ENCODE measurements at places on chromosomes 7 and 10.

DNA sequence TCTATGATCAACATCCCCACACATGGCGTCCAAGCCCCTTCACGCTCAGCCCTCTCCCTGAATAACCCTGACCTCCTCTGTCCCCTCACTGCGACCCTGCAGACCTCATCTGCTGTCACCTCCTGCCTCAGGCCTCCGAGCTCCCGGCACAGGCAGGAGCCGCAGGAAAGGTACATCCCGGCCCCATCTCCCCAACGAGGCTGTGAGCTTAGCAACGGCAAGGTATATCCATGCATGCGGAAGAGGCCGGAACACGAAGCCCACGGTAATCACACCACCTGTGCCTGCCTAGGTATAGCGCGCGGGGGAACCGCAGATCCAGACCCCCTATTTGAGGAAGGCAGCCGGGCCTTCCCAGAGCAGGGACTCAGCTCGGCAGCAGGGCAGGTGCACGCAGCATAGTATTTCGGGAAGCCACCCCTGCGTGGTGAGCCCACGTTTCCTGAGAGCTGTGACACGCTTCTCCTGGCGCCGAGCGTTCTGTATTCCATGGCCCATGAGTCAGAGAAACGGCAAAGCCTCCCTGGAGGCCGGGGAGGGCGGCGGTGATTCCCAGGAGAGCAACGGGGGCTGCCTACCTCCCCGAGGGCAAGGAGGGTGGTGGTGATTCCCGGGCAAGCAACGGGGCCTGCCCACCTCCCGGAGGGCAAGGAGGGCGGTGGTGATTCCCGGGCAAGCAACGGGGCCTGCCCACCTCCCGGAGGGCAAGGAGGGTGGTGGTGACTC, 50.1 kb upstream of the DNAAF5 start:
- DNase-seq, result no peak

GRCh38 chr10:21518641-21519396, 6.7 kb downstream of the SKIDA1 start:
- peak; percentile 73 for DNase-seq

- DNase-seq, result no peak
These were observed 120.0 kb downstream of the PDE1C start for GRCh38 chr7:31950091-31950755.

DNA sequence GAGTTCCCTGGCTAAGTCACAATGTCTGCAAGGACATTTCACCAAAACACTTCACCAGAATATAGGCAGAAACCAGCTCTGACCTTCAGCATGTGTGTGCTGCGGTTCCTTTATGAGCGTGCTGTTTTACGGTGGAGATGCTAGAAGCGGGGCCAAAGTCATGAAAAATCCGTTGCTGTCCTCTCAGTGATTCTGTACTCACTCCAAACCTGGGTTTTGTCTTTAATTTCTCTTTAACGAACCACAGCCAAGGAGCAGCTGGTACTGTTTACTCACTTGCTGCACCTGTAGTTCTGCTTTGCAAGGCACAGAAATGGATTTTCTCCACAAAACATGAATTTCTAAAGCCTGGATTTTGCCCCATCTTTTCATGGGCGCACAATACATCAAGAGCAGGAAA, 639.9 kb downstream of the PHTF2 start:
- peak; percentile 52 for DNase-seq

- peak; percentile 33 for DNase-seq
These were observed 242.5 kb upstream of the HABP2 start for GRCh38 chr10:113310347-113310746.

GRCh38 chr10:23325132-23325531, 19.5 kb downstream of the C10orf67 start:
- no peak for DNase-seq

DNA sequence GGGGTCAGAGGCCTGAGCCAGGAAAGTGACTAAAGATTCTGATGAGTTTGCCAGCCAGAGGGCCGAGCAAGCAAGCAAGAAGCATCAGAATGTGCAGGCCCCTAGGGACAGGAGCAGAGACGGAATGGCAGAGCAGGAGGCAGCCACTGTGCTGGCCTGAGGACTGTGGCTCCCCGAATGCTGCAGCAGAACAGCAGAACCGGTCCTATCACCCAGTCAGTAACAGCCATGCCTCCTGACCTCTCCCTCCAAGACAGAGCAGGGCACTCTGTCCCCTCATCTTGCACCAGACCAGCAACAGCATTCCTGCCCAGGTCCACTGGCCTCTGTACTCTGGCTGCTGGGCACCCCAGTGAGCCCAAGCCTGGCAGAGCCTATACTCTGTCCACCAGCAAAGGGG, 85.9 kb downstream of the ARHGAP22 start:
- DNase-seq, result no peak

DNA sequence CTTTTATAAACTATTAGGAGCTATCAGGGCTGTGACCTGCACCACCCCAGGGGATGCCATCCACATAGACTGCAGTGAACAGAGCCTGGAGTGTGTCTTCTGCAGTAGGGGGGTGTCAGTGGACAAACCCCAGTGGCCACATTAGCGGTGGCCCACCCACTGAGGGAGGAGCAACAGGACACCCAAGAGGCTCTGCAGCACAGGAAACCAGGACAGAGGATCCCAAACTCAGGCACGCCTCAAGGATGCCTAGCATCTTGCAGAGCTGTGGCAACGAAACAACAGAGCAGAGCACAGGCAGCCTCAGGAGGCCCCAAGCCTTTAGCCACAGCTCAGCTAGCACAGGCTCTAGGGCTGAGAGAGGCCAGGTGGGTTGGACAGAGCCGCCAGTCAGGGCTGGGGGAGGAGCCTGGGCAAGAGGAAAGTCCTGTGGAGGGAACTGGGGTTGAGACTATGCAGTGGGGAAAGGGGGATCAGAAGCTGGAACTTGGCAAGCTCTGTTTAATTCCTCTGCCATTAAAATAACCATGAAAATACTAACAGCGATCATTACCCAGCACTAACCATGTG, 53.8 kb downstream of the GRID1 start:
- no peak for DNase-seq

DNA sequence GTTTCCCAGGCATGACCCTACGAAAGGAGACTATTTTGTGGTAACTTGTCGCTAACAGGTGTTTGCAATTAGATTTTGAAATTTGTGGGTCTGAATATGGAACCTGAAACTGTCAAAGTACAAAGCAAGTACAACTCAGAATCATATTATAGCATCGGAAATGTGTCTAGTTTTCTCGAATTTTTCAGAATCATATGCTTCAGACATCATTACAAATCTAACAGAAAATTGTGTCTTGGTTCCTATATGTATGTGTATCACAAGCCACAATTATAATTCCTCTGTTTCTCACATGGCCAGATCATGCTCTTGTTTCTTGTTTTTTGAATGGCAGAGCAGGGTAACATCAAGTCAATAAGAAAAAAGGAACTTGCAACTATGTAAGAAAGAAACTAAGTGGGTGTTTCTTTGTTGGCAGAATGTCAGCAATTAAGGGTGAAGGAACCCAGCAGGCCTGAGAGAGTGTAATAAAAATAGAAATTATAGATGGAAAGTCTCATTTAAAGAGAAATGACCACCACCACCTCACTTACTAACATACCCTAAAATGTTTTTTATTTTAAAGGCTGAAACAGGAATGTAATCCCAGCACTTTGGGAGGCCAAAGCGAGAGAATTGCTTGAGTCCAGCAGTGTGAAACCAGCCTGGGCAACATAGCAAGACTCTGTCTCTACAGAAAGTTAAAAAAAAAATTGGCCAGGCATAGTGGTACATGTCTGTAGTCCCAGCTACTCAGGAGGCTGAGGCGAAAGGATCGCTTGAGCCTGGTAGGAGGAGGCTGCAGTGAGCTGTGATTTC, 51.3 kb downstream of the PRTFDC1 start:
- no peak for DNase-seq

- no peak for DNase-seq
These were observed 55.6 kb upstream of the KMT2E start for GRCh38 chr7:104958371-104958865.

GRCh38 chr7:68776326-68776725, 821.9 kb upstream of the AUTS2 start:
- no peak for DNase-seq

GRCh38 chr7:27186668-27187474, 1.8 kb upstream of the HOXA11 start:
- no peak for DNase-seq

DNA sequence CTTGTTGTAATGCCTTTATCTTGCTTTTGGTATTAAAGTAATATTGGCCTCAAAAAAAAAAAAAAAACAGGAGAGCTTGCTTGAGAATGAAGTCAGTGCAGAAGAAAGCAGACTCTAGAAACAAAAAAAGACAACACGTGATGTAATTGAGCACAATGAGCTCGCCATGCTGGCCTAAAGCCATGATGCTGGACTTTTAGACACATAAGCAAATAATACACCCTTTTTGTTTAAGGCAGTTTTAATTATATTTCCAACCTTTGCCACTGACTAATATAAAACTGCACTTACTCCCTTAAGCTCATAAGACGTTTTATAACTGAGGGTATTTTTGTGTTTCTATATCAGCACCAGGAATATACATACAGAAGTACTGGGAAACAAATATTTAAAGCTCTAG, 798.3 kb downstream of the KCNMA1 start:
- no peak for DNase-seq

DNA sequence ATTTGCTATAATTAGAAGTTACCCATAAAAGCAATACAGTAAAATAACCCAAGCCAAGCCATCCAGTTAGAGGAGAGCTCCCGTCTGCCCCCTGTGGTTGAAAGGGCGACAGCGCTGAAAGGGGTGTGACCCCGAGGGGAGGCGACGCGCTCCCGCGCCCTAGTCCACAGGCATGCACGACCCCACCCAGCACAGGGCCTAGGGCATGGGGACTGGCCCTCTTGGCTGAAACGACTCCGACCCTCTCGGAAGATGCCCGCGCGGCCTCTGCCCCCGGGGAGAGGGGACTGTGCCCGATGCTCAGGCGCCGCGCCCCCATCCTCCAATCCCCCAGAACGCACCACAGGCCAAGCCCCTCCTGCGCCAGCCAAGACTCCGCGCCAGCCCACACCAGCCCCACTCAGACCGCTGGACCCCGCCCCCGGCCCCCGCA, 64.0 kb downstream of the CSGALNACT2 start:
- DNase-seq, result peak; percentile 76

- no peak for DNase-seq
These were observed 43.2 kb downstream of the PPP1R3C start for GRCh38 chr10:91589658-91590035.

GRCh38 chr10:50384898-50385297, 133.6 kb upstream of the ASAH2 start:
- DNase-seq, result no peak

DNA sequence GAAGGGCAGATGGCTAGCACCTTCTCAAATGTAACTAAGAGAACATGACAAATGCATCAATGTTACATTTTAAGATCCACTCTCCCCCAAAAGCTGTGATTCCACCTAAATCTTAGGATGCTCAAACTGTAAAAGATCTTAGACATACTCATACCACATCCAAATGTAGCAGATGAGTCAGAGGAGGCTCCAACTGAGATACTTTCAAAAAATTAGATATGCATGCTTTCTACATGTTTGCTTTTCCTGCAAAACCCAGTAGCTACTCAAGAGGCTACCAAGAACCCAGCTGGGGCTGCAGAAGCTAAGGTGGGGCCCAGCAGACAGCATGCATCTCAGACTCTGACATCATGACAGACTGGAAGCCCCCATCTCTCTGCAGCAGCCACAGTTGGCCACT, 31.4 kb upstream of the FRMD4A start:
- no peak for DNase-seq

GRCh38 chr7:26637610-26638009, 226.8 kb downstream of the SKAP2 start:
- DNase-seq, result no peak

GRCh38 chr7:2687881-2688318, at the start of gene AMZ1:
Gene AMZ1, plus strand, starts transcription at chr7:2688202. Its CDS starts 12,250 bp downstream, at chr7:2700452.
- peak; percentile 79 for DNase-seq

DNA sequence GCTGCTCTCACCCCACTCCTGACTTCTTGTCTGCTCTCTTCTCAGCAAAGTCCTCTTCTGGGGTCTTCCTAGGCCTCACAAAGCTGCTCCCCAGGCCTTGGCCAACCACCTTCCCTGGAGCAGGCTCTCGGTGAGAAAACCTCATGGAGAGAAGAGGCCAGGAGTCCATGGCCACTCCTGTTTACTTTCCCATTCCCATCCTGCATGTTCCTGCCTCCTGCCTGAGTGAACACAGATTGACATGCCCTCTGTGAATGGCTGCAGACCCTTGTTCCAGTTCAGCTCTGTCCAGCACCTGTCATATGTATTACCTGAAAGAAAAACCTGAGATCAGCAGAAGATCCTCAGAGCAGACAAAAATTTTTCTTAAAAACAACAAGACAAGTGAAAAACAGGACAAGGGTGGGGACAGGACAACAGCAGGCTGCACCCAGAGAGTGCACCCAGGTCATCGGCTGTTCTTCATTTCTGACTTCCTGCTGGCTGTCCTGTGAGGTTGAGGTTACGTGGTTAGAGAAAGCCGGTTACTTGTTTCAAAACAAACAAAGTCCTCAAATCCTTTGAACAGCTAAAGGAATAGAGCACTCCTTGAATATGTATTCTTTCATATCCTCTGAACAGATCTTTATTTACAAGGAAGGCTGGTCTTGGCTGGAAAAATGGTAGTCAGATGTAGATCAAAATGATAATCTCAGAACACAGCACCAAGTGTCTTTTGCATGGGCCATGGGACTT, 34.0 kb upstream of the DLD start:
- no peak for DNase-seq

GRCh38 chr7:55951637-55952351, at the start of gene MRPS17:
Gene MRPS17, plus strand, starts transcription at chr7:55951877. Its CDS starts 1,319 bp downstream, at chr7:55953196.
- peak; percentile 97 for DNase-seq
